Hepatic stellate cell (primary cell): ENCODE measurements at places on chromosomes 6 and 20.
A peak's percentile ranks its signal among the peaks of the same experiment; 100 is the strongest.

GRCh38 chr20:54560357-54560756, 85.0 kb downstream of the DOK5 start:
- no peak for DNase-seq

- DNase-seq: no peak
Observed at GRCh38 chr6:135129136-135129856, 51.8 kb upstream of the MYB start.

GRCh38 chr6:77183447-77183846, 279.8 kb downstream of the HTR1B start:
- no peak for DNase-seq

- DNase-seq: peak; percentile 14
Observed at GRCh38 chr6:111377558-111378120, 105.4 kb downstream of the REV3L start.

DNA sequence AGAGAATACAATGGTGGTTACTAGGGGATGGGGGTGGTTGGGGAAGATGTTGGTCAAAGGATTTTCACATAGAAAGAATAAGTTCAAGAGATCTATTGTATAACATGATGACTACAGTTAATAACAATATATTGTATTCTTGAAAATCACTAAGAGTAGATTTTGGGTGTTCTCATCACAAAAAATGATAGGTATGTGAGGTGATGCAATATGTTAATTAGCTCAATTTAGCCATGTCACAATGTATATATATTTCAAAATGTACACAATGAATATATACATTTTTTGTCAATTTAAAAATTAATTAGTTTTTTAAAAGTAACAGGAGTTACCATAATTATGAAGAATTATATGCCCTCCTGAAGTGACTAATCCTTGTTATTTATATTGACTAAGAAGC, 22.3 kb downstream of the ZNF133 start:
- no peak for DNase-seq

- no peak for DNase-seq
Observed at GRCh38 chr6:162222521-162222920, 505.0 kb downstream of the PRKN start.

- DNase-seq: peak; percentile 90
Observed at GRCh38 chr20:45833030-45833882, at the start of gene SNX21. Gene SNX21 (plus strand): TSS chr20:45833799. CDS start chr20:45833920, 121 bp downstream.

GRCh38 chr20:12152996-12153395, 235.3 kb downstream of the BTBD3 start:
- DNase-seq: no peak

DNA sequence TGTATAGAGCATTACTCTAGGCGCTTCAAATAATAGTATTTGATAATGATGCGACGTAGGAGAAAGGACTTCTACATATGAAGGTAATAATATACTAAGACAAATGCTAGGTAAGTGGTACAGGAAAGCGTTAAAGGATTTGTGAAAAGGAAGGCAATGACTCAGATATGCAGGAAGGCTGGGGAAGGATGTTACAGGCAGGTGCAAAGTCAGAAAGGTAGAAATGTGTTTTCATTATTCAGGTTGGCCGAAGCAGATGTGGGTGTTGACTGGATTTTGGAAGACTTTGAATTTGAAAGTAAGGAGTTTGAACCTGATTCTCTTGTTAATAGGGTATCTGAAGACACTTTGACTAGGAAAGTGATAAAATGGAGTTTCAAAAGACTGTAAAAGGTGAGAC, 51.0 kb downstream of the STK4 start:
- no peak for DNase-seq

DNA sequence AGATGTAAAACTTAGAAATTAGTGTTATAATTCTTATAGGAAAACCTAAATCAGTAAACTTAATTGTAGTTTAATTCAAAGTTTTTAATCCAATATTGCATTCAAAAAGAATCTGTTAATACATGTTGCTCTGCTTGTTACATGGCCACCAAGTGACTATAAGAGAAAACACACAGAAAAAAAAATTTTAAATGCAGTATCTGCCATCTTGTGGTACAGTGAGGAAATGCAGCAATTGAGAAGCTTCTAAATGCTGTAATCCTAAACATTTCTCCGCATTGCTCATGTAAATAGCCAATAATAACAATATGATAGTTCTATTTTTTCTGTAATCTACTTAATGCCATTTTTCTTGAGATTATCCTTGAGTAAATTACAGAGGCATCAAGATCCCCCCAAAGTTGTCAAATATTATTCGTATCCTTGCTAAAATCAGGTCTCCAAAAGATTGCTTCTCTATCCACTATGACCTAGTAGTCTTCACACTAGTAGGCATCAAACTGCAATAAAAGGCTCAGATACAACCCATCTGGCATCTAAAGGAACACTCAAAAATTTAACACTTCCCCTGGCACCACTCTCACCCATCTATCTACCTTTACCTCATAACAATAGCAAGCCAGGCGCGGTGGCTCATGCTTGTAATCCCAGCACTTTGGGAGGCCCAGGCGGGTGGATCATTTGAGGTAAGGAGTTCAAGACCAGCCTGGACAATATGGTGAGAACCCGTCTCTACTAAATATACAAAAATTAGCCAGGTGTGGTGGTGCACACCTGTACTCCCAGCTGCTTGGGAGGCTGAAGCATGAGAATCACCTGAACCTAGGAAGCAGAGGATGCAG, 34.6 kb downstream of the HDAC2 start:
- peak; percentile 36 for DNase-seq

DNA sequence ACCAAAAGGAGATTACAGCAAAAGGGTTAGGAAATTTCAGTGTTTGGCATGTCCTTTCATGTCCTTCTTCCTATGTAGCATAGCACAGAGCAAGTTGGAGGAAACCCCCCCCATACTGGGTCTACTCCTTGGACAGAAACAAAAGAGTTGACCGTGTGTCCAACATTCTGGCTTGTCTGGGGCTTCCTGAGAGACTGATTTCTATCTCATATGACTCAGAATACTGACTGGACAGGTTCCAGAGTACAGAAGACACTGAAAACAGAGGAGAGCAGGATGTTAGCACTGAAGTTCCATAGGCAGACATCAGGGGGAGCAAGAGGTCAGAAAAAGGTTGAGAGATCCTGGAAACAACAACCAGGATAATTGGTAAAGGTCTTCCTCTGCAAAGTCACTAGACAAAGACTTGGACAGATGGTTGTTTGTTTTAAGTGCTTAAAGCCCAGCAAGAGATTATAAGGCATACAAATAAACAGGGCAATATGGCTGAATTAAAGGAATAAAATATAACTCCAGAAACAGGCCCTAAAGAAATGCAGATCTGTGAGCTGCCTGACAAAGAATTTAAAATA, 48.4 kb downstream of the USP49 start:
- peak; percentile 78 for DNase-seq

- no peak for DNase-seq
Observed at GRCh38 chr6:32845384-32845884, 1.6 kb upstream of the PSMB8 start.

DNA sequence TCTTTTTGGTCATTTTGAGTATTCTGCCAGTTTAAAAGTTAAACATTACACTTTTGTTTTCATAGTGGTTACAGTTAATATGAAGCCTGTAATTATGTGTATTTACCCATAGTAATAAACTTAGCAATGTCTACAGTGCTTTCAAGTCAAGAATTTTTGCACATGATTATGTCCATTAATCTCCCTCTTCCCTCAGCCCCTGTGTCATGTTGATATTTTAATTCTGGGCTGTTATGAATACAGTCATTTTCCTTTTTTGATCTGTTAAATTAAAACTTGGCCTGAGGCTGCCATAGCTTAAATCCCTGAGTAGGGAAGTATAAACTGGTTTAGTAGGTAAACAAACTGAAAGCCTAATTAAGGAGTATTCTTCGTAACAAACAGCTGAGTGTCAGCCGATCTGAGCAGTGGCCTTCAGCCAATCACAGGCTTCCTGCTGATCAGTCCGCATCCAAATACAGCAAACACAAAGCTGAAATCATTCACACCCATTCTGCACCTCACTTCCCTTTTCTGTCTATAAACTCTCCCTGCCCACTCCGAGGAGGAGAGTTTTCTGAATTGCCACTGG, 9.5 kb upstream of the SFT2D1 start:
- no peak for DNase-seq

GRCh38 chr20:8021541-8022269, 2.1 kb upstream of the TMX4 start:
- DNase-seq: no peak

DNA sequence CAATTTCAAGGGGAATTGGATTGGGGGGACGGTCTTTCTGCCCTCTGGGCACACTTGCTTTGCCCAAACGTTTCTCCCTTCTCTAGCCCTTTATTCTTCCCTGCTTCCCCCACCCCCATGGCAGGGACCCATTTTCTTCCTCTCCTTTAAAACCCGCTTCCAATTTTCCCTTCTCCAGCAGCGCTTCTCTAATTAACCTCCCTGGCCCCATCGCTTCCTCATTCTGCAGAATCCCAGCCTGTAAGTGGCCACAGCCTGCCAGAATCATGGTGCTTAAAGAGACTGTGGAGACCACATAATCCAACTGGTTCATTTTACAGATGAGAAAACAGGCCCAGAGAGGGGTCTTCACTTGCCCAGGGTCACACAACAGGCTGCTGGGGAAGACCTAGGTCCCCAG, 61.4 kb downstream of the CPNE5 start:
- no peak for DNase-seq

DNA sequence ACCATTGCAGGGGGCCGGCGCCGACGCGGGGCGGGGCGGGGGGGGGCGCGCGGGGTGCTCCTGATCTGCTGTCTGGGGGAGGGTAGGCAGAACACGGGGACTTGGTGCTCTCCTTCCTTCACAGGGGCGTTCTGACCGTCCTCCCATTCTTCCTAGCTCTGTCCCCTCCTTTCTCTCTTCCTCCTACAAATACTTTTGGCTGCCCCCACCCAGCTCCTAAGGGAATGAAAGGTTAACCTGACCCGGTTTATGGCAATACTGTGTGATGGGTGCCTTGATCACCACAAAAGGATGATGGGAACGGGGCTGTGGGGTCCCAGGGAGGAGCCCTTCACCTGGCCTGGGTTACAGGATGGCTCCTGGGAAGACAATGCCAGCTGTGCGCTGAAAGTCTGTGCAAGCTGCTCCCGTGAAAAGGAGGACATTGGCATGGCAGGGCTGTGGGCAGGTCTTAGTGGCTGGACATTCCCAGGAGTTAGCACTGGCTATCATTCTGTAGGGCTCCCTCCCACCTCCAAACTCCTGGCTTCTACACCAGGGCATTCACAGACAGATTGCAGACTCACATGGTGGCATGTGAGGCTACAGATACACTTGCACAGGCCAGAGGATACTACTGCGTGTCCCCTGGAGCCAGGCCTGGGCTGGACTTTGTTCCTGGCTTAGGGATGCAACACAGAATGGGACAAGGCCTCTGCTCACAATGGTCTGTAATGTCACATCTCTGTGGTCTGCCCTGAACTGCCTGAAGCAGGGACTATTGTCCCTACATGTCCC, 1.9 kb upstream of the TPD52L2 start:
- DNase-seq: no peak

GRCh38 chr6:149013586-149014344, 266.9 kb downstream of the UST start:
- no peak for DNase-seq

GRCh38 chr20:48711696-48712464, 115.9 kb downstream of the PREX1 start:
- DNase-seq: no peak

DNA sequence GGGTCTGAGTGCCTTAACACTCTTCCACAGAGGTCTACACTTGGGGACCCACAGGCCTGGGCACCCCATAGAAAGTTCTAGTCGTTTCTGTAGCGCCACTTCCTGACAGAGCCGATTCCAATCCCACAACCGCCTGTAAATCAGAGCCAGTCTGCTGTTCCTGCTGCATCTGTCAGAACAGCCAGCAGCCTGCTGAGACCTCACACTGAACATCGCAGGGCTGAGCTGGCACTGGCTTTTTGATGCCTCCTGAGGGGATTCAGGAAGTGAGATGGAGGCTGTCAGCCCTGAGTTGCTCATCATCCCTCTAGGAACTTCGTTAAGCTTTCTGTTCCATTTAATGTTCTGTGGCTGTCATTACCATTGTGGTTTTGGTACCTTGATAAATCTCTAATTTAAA, 48.9 kb downstream of the DCBLD1 start:
- no peak for DNase-seq

DNA sequence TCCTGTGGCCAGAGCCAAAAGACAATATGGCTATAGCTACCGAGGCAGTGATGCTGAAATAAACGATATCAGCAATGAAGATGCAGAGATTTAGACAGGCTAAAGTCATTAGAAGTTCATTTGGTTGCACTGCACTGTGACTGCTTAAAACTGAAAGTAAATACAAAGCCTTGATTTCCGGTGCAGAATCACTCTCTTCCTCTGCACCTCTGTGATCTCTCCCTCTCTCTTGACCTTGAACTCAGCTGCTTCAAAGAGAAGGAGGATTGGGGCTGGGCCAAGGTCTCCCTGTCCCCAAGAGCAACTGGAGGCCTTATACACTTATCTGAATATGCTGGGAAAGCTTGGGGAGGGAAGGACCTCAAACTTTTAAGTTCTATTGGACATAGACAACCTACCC, 34.6 kb upstream of the SPACA1 start:
- no peak for DNase-seq

DNA sequence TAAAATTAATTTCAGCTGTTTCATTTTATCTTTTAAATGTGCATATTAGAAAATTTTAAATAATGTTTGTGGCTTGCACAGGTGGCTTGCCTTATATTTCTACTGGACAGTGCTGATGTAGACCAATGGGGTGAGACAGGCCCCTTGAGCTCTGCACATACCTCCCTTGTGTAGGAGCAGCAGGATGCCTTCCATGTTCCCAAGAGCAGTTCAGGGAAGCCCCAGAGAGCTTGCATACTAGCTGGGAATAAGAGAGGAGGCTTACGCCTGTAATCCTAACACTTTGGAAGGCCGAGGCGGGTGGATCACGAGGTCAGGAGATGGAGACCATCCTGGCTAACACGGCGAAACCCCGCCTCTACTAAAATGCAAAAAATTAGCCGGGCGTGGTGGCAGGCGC, 61.4 kb downstream of the RFPL4B start:
- DNase-seq: no peak

- DNase-seq: no peak
Observed at GRCh38 chr6:159172091-159172491, 2.9 kb downstream of the FNDC1 start.

- DNase-seq: no peak
Observed at GRCh38 chr20:11551479-11551878, 366.2 kb upstream of the BTBD3 start.

- no peak for DNase-seq
Observed at GRCh38 chr6:56869346-56869745, 85.6 kb upstream of the BEND6 start.

- no peak for DNase-seq
Observed at GRCh38 chr20:44357020-44357419, 1.5 kb downstream of the HNF4A start.

- no peak for DNase-seq
Observed at GRCh38 chr6:46903175-46903574, 18.6 kb downstream of the ADGRF5 start.

DNA sequence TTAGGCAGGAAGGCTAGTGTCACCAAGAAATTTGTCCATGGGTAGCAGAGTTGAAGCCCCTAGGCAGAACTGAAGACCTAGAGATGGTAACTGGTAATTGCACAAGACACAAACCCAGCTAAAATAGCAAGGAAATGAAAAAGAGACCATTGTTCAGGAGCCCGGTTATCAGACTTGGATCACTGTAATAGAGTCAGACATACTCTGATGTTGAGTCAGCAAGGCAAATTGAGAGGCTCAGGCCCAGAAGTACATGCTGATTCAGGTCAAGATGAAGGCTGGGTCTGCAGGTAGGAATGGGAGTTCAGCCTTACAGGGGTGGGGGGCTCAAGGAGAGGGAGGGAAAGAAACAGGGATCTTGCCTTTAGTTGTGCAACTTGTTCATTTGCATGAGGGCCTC, 6.5 kb upstream of the TMEM242 start:
- DNase-seq: no peak
